ENCODE measurements at places on chromosomes 7 and 10.

GRCh38 chr7:155803418-155804376, 8.6 kb downstream of the SHH start:
- DNase-seq = no peak

DNA sequence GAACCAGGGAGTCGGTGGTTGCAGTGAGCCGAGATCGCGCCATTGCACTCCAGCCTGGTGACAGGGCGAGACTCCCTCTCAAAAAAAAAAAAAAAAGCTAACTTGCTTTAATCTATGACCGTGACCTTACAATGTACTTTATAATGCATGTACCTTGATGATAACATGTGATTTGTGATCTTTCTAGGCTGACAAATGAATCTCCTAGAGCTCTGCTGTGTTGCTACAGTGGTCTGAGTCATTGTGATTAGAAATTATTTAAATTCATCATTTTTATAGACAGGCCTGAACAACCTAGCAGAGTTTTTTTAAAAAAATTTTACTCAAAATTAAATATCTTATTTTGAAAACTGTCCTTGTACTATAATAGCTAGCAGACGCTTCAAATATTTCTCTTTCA, 722.8 kb downstream of the NRG3 start:
- no peak for DNase-seq

DNA sequence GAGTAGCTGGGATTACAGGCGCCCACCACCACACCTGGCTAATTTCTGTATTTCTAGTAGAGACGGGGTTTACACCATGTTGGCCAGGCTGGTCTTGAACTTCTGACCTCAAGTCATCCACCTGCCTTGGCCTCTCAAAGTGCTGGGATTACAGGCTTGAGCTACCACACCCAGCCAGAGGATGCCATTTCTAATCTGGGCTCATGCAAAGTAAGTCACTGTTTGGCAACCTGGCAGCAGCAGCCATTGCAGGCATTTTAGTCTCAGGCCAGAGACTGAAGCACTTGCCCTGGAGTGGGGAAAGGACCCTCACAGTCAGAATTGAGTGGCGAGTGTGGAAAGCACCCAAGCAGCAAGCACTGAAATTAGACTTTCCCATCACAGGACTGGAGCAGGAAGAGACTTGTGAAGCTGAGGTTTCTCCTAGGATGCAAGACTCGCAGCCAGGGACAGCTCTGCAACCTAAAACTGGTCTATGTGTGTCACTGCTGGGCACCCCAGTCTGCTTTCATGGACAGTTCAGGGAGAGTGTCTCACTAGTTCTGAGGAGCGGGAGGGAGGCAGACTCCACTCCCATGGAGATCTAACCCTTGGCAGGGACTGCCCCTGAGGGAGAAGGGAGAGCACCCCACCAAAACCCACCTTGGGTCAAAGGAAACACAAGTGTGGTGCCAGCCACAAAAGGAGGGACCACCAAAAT, 27.6 kb downstream of the SNX13 start:
- no peak for DNase-seq

DNA sequence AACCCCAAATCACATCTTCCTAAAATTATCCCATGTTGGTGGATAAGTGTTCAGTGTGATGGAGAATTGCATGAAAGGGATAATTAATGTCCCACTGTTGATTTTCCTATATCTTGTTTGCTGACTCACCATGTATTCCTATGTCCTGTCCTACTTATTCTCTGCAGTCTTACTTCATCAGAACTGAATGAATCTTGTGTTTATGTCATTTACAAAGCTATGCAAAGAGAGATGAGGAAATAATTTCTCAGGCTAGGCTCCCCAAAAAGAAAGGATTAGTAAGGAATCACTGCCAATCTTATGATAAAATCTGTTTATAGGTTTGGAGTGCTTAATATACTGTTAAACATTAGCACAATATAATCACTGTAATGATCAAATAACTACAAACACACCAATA, 360.8 kb downstream of the CRPPA start:
- DNase-seq = no peak

Measured in NCI-H187 (cell line).